Activated naive CD8-positive, alpha-beta T cell treated with anti-CD3 and anti-CD28 coated beads for 36 hours (primary cell): ENCODE measurements at places on chromosomes 11 and 22.

GRCh38 chr22:20779014-20779817 lies 5.3 kb downstream of the SERPIND1 start:
- DNase-seq = no peak

DNA sequence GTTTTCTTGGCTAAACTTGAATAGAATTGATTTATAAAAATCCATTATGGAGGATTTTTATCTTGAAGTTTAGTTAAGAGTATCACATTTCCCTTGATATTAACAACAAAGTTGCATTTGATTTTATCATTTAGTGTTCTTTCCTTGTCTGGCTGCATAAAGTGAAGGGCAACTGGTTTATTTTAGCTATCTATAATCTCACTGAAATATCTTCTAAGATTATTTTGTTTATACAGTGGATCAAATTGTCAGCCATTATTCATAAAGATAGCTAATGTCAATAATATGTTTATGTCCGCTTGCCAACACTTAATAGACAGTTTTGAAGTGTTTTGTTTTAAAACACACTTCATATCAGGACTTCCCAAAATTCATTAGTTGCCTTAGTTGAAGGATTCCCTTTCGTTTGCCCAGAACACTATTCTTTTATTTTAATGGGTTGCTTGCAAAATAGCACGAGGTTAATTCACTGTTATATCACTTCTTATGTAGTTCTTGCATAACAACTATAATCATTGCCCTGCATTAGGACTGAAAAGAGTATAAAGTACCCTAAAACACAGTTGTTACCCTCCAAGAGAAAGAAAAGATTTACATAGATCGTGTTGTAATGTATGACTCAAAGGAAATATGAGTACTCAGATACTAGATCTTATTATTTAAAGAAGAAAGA lies 73.0 kb downstream of the MSANTD4 start:
- no peak for DNase-seq

GRCh38 chr11:65851083-65851579 lies 6.8 kb downstream of the CFL1 start:
- DNase-seq = no peak

- DNase-seq = no peak
Observed at GRCh38 chr11:64000740-64001483, 14.7 kb downstream of the OTUB1 start.

DNA sequence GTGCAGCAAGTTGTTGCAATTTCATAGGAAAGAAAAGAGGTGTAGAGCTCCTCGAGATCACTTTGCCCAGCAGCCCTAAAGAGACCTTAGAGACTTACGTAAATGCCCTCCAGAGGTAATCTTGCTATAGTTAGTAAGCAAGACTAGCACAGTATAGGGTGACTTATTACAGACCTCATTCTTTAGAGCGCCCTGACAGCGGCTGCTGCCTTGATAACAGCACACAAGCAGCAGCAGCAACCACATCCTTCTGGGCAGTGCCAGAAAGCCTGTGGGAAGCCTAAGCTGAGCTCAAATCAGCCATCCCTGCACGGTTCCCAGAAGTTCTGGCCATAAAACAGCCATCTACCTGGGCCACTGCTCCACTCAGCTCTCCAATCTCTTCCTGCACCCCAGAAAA lies 22.6 kb upstream of the OR56B1 start:
- no peak for DNase-seq

DNA sequence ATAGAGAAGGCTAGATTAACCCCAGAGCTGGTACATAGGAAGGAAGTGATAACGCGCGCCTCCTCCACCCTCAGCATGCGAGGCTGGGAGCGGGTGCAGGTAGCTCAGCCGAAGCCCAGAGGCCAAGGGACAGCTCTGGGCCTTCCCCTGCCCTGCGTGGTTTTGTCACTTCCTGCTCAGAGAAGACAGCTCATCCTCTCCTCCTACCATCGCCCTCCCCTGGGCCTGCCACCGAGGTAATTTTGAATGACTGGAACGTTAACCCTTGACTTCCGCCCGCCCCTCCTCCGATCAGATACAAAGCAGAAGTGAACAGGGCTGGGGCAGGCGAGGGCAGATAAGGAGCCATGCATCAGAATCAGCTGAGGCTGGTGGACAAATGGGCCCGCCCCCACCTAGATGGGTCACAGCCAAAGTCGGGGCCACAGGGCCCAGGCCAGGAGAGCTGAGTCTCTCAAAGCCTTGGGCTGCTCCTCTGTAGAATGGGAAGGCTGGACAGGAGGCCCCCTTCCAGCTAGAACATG lies 1.6 kb downstream of the RAC2 start:
- peak; percentile 90 for DNase-seq

- DNase-seq = no peak
Observed at GRCh38 chr11:107898270-107898669, 30.0 kb upstream of the RAB39A start.

- DNase-seq = no peak
Observed at GRCh38 chr22:47788461-47788860, 1026.0 kb downstream of the TBC1D22A start.

DNA sequence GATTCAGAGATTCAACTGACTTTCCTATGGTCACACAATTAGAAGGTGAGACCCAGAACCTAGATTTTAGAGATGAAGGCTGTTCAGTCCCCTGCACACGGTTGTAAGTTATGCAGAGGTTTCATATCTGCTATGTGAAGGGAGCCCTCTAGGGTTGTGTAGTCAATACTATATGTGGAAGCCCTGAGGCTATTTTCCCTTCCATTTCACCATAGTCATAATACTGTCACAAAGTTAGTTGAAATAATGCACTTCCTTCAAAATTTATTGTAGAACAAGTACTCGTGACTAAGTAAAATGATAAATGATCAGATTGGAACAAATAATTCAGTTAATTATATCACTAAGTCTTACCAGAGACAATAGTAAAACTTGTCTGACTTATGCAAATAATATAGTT lies 48.8 kb downstream of the ENDOD1 start:
- DNase-seq = no peak

DNA sequence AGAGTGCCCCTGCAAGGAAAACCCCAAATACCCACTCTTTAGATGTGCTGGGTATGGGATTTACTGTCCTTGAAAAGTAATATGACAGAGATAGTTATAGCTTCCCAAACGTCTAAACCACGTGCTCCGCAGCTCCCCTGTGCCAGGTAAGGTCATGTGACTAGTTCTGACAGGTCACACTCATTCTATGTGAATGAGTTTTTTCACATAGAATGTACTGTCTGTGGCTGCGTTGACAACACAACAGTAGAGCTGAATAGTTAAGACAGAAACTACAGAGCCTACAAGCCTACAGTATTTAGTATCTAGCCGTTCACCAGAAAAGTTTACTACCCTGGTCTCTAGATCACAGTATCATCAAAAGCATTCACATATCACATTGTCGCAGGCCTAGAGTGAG lies 236.2 kb downstream of the ETS1 start:
- DNase-seq = no peak

DNA sequence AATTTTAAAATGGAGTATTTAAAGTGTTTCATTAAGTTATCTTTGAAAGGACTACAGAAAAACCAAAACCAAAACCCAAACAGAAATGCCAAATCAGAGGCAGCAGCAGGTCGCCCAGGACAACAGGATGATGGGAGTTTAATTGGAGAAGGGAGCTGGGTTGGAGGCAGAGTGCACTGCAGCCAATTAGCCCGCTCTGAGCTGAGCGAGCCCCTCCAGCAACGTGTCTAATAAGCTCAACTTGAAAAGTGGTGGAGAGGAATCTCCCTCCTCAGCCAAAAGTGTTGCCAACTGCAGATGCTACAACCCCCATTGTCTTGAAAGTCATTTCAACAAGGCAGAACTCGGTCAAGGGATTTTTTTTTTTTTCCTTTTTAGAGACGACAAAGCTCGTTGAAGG lies 323.9 kb downstream of the CADM1 start:
- DNase-seq = no peak

- peak; percentile 31 for DNase-seq
Observed at GRCh38 chr22:22770280-22770871, 117.2 kb upstream of the IGLL5 start.

GRCh38 chr11:65366340-65366773 lies 11.8 kb downstream of the TIGD3 start:
- DNase-seq = no peak

- no peak for DNase-seq
Observed at GRCh38 chr11:102685338-102685737, 20.2 kb downstream of the MMP27 start.

DNA sequence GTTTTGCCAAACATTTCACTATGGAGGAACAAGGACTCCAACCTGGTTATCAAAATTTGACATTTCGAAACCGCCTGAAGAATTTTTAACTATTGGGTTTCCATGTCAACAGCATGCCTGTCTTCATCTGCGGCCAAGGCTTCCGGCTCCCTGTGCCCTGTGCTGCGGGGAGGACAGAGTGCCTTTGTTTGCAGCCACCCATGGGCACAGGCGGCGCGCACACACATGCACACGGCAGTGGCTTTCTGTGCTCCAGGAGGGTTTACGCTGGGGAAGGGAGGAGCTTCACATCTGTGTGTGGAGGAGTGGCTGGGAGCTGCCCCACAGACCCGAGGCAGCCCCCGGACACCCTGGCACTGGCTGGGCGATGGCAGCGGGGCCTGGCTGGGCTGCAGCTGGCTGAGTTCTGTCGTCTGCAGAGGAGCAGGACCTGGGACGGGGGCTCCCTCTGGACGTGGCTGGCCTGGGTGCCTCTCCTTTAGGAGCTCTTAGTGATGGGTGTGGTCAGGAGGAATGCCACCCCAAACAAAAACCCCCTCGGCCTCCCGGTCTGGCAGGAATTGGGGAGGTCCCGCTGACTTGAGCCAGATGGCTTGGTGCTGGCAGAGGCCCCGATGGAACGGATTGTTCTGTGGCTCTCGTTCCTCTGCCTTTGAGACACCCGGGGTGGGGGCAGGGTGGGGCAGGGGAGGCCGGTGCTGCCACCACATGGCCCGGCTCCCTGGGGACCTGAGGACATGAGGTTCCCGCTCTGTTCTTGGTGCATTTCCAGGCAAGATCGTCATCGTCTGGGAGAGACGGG lies 1290.9 kb downstream of the BRD1 start:
- no peak for DNase-seq

- no peak for DNase-seq
Observed at GRCh38 chr11:97279341-97279740, 889.5 kb downstream of the JRKL start.

GRCh38 chr22:24101966-24102365 lies 79.3 kb upstream of the SUSD2 start:
- DNase-seq = no peak

- no peak for DNase-seq
Observed at GRCh38 chr11:10388101-10388500, 67.0 kb upstream of the AMPD3 start.

DNA sequence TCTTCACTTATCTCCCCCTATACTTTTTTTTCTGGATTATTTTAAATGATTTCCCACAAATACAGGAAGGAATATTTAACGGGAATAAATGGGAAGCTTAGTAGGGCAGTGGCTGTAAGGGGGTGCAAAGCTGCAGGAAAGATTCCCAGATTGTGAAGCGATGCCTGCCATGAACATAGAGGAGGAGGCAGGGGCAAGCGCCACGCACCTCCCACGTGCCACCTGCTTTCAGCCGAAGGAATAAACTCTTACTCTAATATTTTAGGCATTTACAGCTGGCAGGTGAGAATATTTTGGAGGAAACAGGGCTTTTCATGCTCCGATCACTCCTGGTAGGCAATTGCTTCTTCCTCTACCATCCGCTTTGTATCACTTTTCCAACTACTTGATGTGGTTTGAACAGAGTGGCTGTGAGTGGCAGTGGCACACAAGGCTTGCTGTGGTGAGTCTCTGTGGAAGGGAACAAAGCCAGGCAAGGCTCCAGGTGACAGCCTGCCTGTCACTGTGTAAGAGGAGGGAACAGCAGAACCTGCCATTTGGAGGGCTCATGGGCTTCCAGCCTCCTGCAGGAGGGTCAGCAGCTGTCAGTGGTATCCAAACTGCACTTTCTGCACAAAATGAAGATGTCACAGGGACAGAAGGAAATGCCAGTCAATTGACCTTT lies 54.5 kb upstream of the PLET1 start:
- no peak for DNase-seq

- DNase-seq = no peak
Observed at GRCh38 chr11:46327829-46328228, 19.4 kb upstream of the DGKZ start.

DNA sequence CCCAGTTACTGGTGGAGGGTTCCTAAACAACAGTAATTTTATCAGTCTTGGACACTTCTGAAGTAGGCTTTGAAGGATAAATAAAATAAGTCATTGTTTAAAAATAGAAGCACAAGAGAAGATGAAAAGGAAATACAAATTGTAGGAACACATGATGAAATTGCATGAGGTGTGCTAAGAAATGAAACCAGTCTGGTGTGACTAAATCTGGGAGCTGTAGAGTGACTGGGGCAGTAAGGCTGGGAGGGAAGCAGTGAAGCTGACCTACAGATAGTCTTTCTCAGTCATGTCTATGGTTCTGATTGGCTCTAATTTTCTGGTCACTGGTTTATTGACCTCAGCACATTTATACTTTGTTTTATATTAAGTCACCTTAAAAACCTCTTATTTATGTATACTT lies 139.1 kb downstream of the SLC17A6 start:
- no peak for DNase-seq

DNA sequence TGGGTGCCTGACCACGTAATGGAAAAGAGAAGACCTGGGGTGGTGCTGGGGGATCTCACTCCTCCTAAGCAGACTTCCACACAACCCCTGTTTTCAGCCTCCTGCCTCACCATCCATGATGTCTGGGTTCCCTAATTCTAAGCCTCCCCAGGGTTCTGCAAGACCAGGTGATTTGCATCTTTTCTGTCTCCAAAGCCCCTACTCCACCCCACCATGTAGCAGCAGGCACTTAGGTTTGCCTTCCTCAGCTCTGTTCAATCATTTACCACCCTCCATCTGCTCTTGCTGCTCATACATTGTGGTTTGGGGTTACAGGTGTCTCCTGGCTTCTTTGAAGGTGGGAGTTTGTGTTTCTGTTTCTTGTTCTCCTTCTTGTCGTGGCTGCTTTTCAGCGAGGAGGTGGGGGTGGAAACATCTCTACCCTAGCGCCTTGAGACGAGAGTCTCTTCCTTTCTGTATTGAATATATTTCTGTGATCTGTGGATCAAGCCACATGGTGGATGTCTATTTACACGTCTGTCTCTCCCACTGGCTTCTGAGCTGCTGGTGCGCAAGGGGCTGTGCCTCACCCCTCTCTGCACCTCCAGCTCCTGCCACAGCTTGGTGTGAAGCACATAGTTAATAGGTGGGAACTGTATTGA lies 6.6 kb upstream of the SSTR3 start:
- DNase-seq = peak; percentile 81

- no peak for DNase-seq
Observed at GRCh38 chr22:19147195-19147780, 2.8 kb downstream of the GSC2 start.

DNA sequence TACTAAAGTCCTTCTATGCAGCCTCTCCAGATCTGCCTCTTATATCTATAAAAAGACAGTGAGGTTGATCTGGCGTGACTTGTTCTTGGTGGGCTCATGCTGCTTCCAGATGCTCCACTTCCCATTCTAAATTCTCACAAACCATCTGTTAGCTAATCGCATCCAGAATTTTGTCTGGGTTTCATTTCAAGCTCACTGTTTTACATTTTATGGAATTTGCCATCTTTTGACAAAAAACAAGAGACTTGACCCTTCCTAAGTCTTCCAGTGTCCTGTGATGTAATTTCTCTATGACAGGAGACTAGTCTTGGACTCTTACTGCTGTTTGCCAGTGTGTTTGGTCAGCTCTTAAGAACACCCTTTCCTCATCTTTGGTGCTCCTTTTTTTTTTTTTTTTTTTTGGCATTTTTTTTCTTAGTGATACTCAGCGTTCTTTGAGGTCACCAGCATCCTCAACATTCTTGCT lies 23.0 kb downstream of the CRKL start:
- DNase-seq = no peak

GRCh38 chr22:36349726-36350125 lies 38.0 kb downstream of the MYH9 start:
- no peak for DNase-seq
